NCI-H1092 treated with DMSO at 0.1 percent for 48 hours (cell line): ENCODE measurements at places on chromosomes 7 and 10.
A peak's percentile ranks its signal among the peaks of the same experiment; 100 is the strongest.

GRCh38 chr10:44985175-44985681 is 6.6 kb upstream of the DEPP1 start:
- no peak for DNase-seq

- no peak for DNase-seq
These were observed 34.5 kb downstream of the PRR15 start for GRCh38 chr7:29598137-29598536.

DNA sequence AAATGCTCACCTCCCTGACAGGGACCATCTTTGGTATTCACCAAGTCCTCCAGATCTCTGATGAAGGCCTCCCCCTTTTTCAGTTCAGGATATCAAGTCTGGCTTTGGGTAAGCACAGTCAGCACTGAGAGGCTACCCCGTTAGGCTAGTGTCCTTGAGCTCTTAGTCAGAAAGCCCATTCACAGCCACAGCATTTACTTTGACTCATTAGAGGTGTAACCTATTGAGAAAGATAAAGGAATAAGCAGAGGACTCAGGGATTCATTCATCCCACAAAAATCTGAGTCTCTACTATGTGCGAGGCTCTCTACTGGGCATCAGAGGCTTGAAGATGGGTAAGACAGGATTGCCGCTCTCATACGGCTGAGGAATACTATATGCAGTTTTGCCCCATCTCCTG is 14.0 kb upstream of the RAMP3 start:
- no peak for DNase-seq

GRCh38 chr10:11742009-11742778 is at the start of gene ECHDC3:
Gene ECHDC3 (plus strand): TSS chr10:11742382. CDS start chr10:11742577, 195 bp downstream.
- DNase-seq = peak; percentile 11

GRCh38 chr10:101403161-101403560 is 49.2 kb downstream of the BTRC start:
- DNase-seq = no peak
